ENCODE measurements at places on chromosomes 3 and 15.

DNA sequence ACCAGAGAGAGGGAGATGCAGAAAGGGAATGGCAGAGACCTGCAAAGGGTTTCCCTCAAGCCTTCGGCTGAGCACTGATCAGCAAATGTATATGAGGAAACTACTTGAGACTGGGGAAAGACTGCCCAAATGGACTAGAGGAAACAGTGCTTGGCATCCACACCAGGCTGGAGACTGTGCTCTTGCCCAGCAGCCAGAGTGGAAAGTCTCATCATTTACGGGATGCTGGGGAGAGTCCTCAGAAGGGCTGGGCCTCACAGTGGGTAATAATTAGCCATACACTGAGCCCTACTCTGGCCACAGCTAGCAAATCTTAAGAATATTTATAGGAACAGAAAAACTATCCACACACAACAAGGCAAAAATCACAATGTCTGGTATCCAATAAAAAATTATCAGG, 18.5 kb downstream of the RAB6B start:
- DNase-seq = no peak

DNA sequence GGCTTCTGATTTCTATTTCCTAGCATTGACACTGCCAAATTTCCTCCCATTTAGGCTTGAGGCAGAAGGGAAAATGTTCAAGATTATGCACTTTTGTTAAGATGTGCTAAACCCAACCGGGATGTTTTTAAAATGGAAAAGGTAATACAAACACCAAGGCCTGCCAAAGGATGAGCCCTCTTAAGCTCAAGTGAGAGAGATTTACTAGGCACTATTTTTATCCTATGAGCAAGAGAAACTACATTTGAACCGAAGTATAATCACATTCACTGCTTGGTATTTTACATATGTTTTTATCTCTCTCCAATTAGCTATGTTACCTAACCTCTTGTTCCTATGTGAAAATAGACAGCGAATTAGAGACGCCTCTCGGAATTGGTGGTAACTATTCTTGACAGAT, 295.8 kb downstream of the GABRB3 start:
- no peak for DNase-seq

DNA sequence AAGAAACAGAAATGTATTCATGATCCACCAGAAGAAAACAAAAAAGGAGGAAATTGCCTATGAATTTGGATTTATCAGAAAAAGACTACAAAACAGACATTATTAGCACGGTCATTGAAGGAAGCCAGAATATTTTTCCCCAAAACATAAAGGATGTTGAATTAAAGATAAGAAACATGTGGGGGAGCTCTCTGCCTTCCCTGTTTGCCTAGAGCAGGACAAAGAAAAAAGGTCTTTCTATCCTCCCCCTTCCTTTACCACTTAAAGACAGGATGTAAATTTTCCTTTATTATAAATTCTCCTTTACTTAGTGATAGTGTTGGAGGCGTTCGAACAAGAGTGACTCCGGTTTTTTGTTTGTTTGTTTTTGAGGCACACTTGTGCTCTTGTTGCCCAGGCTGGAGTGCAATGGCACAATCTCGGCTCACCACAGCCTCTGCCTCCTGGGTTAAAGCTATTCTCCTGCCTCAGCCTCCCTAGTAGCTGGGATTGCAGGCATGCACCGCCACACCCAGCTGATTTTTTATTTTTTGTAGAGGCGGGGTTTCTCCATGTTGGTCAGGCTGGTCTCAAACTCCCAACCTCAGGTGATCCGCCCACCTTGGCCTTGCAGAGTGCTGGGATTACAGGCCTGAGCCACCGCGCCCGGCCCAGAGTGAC, 14.9 kb upstream of the RPN1 start:
- DNase-seq = peak; percentile 41

- DNase-seq = no peak
Measured at GRCh38 chr3:12768579-12769527, 9.8 kb upstream of the TMEM40 start.

DNA sequence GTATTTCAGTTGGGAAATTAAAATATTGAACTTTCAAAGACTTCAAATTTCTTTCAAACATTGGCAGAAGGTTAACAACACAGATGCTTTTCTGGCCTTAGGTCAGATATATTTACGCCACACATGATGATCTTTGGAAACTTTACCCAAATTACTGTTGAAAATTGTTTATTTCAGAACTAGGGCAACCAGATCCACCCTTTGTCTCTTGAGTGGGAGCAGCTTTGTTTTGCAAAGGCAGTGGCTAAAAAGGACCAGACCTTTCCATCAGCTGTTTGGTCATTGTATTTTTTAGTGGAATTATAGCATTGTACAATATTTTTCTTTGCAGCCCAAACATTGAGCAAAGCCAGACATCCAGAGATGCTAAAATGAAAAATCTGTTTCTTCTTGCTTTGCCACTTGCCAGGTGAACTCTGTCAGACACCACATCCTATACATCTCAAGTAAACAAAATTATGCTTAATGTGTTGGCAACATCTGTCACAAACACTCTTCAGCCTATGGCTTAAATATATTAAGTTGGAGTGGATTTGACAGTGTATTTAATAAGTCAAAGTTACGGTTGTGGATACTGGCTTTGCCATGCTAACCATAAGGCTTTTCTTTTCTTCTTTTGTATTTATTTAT, 651.9 kb downstream of the RBMS3 start:
- no peak for DNase-seq

- DNase-seq = no peak
Measured at GRCh38 chr3:159838938-159839337, 149.7 kb upstream of the IL12A start.

DNA sequence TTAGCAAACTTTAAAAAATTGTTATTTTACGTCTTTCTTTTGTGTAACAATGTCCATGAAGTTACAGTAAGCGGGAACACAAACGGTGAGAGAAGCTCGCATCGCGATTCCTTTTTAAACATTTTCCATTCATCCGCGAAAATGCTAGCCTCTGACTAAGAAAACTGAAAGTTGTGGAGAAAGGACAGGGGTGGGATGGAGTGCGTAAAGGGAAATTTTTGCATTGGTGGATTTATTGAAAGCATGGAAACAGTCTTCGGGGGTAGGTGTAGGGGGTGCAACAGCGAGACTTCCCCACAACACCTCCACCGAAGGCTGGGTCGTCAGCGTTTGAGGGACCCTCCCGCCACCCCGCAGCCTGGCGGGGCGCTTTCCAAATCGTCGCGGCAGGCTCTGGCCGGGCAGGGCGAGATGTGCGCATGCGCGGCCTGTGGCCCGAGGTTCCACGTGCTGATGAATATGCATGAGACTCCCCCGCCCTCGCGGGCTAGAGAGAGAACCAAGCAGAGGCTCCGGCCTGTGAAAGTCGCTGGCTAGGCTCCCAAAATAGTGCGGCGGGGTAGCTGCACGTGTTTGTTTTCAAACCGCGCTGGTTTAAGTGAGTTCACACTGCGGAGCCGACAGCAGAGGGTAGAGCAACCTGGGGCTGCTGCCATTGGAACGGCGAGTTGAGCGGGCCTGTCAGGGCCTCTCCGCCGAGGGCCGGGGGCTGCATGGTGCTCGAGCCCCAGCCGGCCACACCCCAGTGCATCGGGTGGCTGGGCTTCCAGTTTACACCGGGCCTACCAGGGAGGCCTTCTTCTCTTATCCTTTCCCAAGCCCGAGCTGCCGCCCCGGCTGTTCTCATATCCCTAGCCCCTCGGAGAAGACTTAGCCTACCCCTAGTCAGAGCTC, 9.9 kb downstream of the ZIC1 start:
- peak; percentile 32 for DNase-seq
